Epithelial cell of prostate (primary cell): ENCODE measurements at places on chromosomes 1 and 21.

DNA sequence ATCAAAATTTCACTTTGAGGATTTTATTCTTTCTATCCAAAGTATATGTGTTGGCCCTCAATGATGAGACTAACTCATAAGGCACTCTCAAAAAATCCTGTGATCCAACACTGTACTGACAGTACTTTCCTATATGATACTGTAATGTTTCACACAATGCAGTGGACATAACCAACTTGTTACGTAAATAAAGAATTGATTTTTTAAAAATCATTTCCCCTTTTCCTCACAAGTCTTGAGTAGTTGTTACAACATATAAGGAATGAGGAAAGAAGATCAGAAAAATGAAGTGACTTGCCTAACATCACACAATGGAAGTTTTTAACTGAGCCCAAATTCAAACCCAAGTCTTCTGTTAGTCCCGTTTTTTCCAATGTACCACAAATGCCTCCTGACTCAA, 17.2 kb downstream of the PTP4A2 start:
- DNase-seq: no peak

GRCh38 chr1:109163551-109163950, 49.6 kb downstream of the ELAPOR1 start:
- no peak for DNase-seq

- no peak for DNase-seq
Measured at GRCh38 chr1:54070171-54070837, 16.9 kb downstream of the TCEANC2 start.

GRCh38 chr1:3073489-3074296, 4.7 kb downstream of the PRDM16 start:
- no peak for DNase-seq
